Stimulated activated CD4-positive, alpha-beta T cell treated with anti-CD3 and anti-CD28 coated beads, Interleukin-1b, Interleukin-23, amount 100 ng/mL, for 24 hours (primary cell): ENCODE measurements at places on chromosomes 7 and 10.

DNA sequence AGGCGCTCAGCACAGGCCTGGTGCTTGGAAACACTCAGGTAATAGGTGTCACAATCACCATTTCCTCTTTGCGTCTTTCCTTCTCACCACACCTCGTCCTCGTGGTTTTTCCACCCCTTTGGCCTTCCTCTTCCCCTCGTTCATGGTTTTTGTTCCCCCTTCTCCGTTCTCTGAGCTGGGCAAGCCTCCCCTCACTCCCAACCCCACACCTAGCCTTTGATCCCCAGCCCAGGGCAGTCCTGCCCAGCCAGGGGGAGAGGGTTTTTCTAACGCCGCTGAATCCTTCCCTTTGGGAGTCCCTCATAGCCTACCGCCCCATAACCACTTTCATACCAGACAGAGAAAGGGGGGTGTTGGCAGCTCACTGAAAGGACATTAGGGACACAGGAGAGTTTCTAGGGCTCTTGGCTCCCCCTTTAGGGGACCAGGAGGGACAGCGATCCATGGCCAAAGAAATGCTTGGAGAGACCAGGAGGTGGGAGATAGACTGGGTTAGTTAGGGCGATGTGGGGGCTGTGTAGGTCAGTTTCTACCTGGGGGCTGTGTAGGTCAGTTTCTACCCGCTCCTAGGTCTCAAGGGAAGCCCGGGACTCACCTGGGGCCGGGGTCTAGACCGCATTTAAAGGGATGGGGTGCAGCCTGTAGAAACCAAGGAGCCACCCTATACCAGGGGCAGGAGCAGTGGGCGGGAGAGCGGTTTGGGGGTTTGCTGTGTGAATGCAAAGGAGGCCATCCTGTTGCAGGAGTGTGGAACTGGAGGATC lies 1.4 kb downstream of the EPHB4 start:
- DNase-seq, result no peak

GRCh38 chr10:112313234-112313633 lies 30.0 kb downstream of the TECTB start:
- DNase-seq, result no peak

DNA sequence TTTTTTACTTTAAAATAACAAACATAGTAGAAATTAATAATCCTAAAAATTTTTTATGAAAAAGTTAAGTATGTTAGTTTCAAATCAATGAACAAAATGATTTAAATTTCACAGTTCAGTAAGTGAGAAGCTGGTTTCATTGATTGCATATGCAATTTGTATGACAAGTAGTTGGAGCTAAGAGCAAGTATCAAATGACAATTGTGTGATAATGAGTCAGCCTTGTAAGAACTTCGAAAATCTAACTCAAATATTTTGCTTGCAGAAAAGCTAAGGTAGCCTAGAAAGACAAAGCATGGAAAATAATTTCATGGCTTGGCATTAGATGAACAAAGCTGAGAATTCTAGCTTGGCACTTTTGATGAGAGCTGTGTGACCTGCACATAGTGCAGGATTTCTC lies 111.5 kb downstream of the HDAC9 start:
- no peak for DNase-seq

- no peak for DNase-seq
Measured at GRCh38 chr10:73591935-73592699, 975 bp upstream of the USP54 start.

GRCh38 chr7:20269726-20270125 lies 52.5 kb upstream of the MACC1 start:
- DNase-seq, result no peak

- no peak for DNase-seq
Measured at GRCh38 chr10:29348836-29349235, 60.0 kb downstream of the LYZL1 start.

DNA sequence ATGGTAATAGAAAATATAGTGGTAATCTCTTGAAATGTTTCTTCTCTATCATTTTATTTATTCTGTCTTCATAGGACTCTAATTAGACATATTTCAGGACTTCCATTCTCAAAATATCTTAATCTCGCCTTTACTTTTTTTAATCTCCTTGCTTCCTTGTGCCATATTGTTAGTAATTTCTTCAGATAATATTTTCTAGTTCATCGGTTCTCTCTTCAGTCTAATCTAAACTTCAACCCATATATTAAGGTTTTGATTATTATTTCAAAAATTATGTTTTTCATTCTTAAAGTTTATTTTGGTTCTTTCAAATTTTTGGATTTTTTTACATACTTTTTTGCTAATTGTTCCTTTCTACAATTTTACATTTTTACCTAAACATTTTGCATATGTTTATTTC lies 237.9 kb upstream of the DGKB start:
- DNase-seq, result no peak

DNA sequence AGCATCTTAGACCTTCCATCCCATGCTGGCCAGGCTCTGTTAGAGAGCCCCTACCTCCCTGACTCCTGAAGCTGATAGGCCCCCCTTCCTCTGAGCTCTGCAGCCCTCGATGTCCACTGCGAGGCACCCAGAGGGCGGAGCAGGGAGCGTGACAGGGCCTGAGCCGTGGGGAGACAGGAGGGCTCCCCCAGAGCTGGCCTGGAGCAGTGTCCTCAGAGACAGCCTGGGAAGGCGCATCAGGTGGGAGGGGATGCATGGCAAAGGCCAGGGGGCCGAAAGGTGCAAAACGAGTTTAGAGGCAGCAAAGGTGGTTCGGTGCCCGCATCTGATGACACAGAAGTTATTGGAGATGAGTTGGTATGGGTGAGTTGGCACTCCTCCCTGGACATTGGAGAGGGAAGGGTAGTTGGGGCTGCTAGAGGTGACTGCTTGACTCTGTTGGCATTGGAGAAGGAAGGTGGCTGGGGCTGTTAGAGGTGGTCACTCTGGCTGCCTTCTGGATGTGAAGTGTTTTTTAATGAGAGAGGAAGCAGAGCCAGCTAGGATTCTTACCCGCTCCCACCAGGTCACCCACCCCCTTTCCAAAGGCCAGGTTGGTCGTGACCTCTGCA lies 53.1 kb downstream of the PRF1 start:
- DNase-seq, result no peak

- DNase-seq, result no peak
Measured at GRCh38 chr10:29715296-29715695, 80.5 kb upstream of the SVIL start.

DNA sequence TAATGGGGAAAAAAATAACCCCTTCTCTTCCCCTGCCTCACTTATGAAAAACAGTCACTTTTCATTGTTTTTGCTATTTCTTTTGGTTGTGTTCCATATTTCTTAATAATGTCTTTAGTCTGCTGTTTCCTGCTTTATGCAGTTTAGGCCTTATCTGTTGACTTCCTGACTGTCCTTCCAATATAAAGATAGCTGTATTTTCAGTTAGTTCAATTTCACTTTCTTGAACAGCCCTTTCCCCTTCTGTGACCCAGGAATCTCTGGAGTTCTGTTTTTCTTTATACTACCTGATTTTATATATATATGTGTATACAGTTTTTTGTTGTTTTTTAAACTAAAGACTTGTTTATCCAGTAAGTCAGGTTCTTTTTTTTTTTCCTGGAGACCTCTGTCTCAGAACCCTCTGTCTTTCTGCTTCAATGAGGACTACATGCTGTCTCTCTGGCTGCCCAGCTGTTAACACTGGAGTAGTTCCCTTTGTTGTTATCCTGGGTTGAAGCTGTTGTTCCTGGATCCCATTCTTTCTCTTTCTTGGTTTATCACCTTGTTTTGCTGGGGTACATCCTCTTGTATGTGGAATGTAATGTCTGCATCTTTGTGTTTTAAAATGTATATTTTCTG lies 87.2 kb downstream of the GSDME start:
- no peak for DNase-seq

GRCh38 chr10:103884681-103885139 lies 29.3 kb upstream of the SH3PXD2A start:
- no peak for DNase-seq

- DNase-seq, result no peak
Measured at GRCh38 chr7:47355684-47356083, 226.2 kb downstream of the TNS3 start.

DNA sequence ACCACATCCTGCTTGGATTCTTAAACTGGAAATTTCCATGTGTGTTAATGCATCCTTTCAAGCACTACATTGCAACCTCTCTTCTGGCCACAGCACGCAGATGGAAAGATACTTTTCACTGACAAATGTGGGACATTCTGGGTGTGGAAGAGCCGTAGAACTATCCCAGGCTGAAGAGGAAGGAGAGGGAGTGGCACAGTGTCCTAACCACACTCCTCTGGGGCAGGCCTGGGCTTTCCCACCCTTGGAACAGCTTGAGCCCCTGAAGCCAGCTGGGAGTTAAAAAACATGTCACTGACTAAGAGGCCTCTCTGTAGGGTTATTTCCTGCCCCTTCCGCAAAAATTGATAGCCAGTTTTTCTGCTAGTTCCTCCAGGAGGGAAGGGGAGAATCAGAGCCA lies 34.0 kb upstream of the DNMBP start:
- DNase-seq, result no peak

GRCh38 chr10:49177391-49178355 lies 10.5 kb downstream of the TMEM273 start:
- DNase-seq, result peak; percentile 62

- no peak for DNase-seq
Measured at GRCh38 chr10:119675483-119676170, 24.4 kb downstream of the BAG3 start.

GRCh38 chr7:95330961-95331337 lies 6.6 kb upstream of the PON1 start:
- DNase-seq, result no peak

- DNase-seq, result no peak
Measured at GRCh38 chr10:29199941-29200679, 88.8 kb upstream of the LYZL1 start.

DNA sequence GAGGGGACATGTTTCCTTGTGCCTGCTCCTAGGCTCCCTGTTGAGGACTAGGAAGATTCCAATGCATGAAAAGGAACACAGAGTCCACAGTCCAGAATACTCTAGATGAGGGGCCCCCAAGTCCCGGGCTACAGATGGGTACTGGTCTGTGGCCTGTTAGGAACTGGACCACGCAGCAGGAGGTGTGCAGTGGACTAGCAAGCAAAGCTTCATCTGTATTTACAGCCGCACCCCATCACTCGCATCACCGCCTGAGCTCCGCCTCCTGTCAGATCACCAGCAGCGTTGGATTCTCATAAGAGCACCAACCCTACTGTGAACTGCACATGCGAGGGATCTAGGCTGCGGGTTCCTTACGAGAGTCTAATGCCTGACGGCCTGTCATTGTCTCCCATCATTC lies 233.0 kb upstream of the MKLN1 start:
- DNase-seq, result no peak

GRCh38 chr10:61110188-61110844 lies 166.3 kb upstream of the RHOBTB1 start:
- DNase-seq, result no peak

- no peak for DNase-seq
Measured at GRCh38 chr10:44393051-44393630, 8.2 kb upstream of the CXCL12 start.

DNA sequence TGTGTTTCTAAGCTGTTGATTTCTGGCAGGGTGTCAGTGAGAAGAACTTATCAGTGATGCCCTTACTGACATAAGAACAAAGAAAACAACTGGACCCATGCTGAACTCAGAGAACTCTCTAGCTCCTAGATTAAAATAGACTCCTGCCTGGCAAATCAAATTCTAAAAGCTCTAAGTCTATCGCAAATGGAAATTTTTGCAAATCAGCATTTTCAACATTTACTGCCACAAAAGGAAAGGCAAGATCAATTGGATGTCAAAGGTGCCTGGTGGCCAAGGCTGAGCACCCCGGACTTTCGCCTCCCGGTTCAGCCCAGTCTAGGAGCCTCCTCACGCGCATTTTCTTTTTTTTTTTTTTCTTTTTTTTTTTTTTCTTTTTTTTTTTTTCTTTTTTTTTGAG lies 251.6 kb downstream of the TCERG1L start:
- no peak for DNase-seq

GRCh38 chr10:101047268-101047667 lies 14.5 kb upstream of the KAZALD1 start:
- no peak for DNase-seq

GRCh38 chr10:124707144-124707467 lies 37.1 kb downstream of the FAM53B start:
- DNase-seq, result no peak

GRCh38 chr7:85508642-85509410 lies 322.0 kb upstream of the SEMA3D start:
- DNase-seq, result no peak

DNA sequence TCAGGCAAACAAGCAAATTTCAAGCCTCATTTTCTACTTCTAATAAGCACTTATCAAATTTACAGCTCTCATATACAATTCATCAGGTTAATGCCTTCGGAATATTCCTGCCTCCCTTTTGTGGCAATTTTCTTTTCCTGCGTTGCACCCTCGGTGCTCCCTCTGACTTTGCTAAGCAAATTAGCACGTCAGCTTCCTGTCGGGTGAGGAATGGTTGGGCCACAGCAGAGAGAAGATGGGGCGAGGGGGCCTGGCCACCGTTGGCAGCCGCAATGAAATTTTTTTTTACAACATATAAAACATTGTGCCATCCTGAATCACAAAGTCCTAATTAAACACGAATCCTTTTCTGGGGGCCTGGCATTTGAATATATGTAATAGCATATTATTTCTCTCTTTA lies 28.1 kb downstream of the ELFN1 start:
- no peak for DNase-seq

- DNase-seq, result no peak
Measured at GRCh38 chr10:69461243-69462025, 10.2 kb downstream of the TSPAN15 start.

DNA sequence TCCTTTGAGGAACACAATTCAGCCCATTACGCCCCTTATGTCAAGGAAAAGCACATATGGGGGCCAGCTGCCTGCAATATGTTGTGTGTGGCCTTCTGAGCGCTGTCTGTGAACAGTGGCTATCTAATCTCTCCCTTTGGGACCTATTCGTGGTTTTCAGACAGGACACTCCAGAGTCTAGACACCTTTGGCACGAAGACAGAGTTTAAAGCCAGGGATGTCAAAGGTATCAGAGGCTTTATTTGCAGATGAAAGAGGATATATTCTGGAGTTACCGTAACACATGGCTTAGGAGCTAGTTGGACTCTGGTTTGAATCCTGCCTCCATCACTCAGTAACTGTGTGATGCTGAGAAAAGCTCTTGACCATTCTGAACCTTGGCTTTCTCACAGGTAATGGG lies 14.8 kb upstream of the EEPD1 start:
- no peak for DNase-seq

DNA sequence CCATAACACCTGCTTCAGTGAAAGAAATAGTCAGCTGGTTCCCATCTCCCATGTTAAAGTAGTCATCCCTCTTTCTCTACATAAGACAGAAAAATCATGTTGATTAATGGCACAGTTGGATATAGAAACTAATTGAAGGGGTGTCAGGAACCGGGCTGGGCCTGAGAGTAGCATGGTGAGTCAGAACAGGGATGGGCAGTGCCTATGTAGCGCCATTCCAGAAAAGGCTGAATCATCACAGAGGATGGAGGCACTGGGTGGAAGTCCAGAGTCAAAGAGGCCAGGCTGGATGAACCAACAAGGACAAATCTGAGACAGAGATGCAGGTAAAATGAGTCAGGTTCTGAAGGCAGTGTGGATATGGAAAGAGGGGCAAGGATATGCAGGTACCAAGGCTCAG lies 201.2 kb downstream of the LHFPL3 start:
- DNase-seq, result no peak
